Adipocyte (in vitro differentiated cells): ENCODE measurements at places on chromosomes 6 and 20.

- peak; percentile 56 for DNase-seq
These were observed 18.5 kb upstream of the WFDC10A start for GRCh38 chr20:45611054-45611453.

GRCh38 chr20:36547186-36548005 is 6.1 kb downstream of the MYL9 start:
- DNase-seq, result no peak

- no peak for DNase-seq
These were observed 31.7 kb downstream of the STX7 start for GRCh38 chr6:132481189-132481588.

- DNase-seq, result peak; percentile 22
These were observed 102.1 kb downstream of the PRDM1 start for GRCh38 chr6:106188104-106188794.
